ENCODE measurements at places on chromosomes 11 and 22. TPM values are rescaled to one million over a fixed set of nuclear protein-coding genes. Genes with fewer than 3 reads are reported as not detected.

ADAMTS15 gene
- 11.0 TPM for total RNA-seq

CYP2D6 gene
- 0.31 TPM for total RNA-seq

GLYAT gene
- not detected for total RNA-seq

GAL3ST1 gene
- total RNA-seq = 9.7 TPM

RAG2 gene
- total RNA-seq = not detected

UCP2 gene
- 80.9 TPM for total RNA-seq

RBFOX2 gene
- 32.3 TPM for total RNA-seq

TSPAN32 gene
- total RNA-seq = not detected

DNAJB13 gene
- 0.54 TPM for total RNA-seq

PLA2G3 gene
- total RNA-seq = not detected

OR2D2 gene
- total RNA-seq = not detected

MIAT gene
- 0.39 TPM for total RNA-seq

CCDC81 gene
- total RNA-seq = 0.33 TPM

PHETA2 gene
- total RNA-seq = not detected

TMEM218 gene
- 25.5 TPM for total RNA-seq

OOSP1 gene
- not detected for total RNA-seq

ROBO4 gene
- not detected for total RNA-seq

DBX1 gene
- not detected for total RNA-seq

FXYD6 gene
- 0.38 TPM for total RNA-seq

MMP12 gene
- total RNA-seq = 0.07 TPM

VWA5A gene
- 0.29 TPM for total RNA-seq

C22orf42 gene
- total RNA-seq = not detected

CLCF1 gene
- 46.1 TPM for total RNA-seq

DDI1 gene
- total RNA-seq = not detected

ZC3H12C gene
- total RNA-seq = 7.9 TPM

NXPE2 gene
- not detected for total RNA-seq

TLCD5 gene
- total RNA-seq = 7.9 TPM

MYO7A gene
- total RNA-seq = 1.2 TPM

PTPN5 gene
- total RNA-seq = not detected

PDGFD gene
- 9.4 TPM for total RNA-seq

GSTT2B gene
- total RNA-seq = 0.54 TPM

C11orf65 gene
- total RNA-seq = 0.38 TPM

ASRGL1 gene
- 14.9 TPM for total RNA-seq

CD248 gene
- total RNA-seq = not detected

KDM4E gene
- total RNA-seq = not detected

KBTBD3 gene
- total RNA-seq = 0.89 TPM

ARRB1 gene
- 3.6 TPM for total RNA-seq

CASP5 gene
- total RNA-seq = not detected

OR51E2 gene
- not detected for total RNA-seq

SEC14L3 gene
- total RNA-seq = not detected

RIBC2 gene
- 2.5 TPM for total RNA-seq

CNGA4 gene
- 0.10 TPM for total RNA-seq

LRRC32 gene
- 0.16 TPM for total RNA-seq

KRTAP5-7 gene
- total RNA-seq = not detected

NOX4 gene
- not detected for total RNA-seq

SCUBE2 gene
- total RNA-seq = 0.52 TPM

RASD2 gene
- total RNA-seq = 1.3 TPM

SLC5A1 gene
- not detected for total RNA-seq

Data from A549 treated with DMSO at 1 μM for 4 hours (cell line).